Vagina (tissue), 2 donors: ENCODE measurements at places on chromosomes 1 and 21.

GRCh38 chr1:43954036-43954435 is 7.3 kb downstream of the IPO13 start:
- DNase-seq = no peak

DNA sequence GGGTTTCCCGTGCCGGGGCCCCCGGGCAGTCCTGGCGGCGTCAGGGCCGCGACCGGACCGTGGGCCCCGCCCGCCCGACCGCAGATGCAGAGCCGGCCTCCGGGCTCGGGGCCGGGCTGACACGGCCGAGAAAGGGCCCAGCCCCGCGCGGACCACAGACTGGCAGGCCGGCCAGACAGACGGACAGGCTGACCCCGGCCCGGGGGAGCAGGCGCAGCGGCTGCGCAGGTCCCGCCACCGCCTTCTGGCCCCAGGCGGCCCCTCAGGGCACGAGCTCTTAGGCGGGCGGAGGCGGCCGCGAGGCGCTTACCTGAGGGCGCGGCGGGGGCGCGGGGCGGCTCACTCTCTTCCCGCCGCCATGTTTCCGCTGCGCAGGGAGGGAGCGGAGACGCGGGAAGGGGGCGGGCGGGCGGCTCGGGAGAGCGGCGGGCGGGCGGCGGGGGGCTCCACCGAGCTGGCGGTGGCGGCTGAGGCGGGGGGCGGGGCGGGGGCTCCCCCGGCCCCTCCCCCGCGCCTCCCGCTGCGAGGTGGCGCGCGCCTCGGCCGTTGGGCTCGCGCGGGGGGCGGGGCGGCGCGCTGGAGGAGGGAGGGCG is at the start of gene SCMH1:
TSS of gene SCMH1 (minus strand) at position 558 of the 593 bp plus-strand sequence. CDS start 56,173 bp downstream, outside the sequence.
- no peak for DNase-seq

- DNase-seq = no peak
Measured at GRCh38 chr1:37995751-37996345, 6.0 kb upstream of the SF3A3 start.

DNA sequence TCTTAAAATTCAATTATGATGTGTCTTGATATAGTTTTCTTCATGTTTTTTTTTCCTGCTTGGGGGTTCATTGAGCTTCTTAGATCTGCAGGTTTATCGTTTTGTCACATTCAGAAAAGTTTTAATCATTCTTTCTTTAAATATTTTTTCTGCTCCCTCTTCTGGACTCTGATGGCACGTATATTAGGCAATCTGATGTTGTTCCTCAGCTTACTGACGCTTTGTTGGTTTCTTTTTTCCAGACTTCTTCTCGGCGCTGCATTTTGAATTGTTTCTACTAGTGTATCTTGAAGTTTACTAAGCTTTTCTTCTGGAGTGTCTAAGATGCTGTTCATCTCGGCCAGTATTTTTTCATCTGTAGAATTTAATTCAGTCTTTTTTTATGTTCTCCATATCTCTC is 44.8 kb upstream of the FMOD start:
- DNase-seq = no peak

DNA sequence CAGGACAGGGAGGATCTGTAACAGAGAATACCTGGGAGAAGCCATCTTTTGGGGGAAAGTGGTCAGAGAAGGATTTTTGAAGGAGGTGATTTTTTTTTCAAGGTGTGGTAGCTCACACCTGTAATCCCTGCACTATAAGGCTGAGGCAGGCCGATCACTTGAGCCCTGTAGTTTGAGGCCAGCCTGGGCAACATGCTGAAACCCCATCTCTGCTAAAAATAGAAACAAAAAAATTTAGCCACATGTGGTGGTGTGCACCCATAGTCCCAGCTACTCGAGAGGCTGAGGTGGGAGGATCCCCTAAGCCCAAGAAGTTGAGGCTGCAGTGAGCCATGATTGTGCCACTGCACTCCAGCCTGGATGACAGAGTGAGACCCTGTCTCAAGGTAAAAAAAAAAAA is 67.4 kb upstream of the ARTN start:
- DNase-seq = peak; percentile 20
